ENCODE measurements at places on chromosomes 6 and 20.

DNA sequence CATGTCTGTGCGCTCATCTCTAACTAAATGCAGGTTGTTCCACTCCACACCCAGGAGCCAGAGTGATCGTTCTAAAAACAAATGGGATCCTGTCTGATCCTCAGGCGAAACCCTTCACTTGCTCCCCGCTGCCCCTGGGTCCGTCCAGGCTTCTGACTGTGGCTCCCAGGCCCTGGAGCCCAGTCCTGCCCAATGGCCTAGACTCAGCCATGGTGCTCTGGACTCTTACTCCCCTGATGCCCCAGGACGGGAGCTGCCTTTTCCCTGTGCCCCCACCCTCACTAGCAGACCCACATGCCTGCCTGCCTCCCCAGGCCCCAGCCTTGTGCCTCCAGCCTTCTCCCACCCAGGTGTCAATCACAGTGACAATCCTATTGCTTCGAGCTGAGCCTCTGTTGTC lies 256.7 kb downstream of the BMP7 start:
- DNase-seq, result no peak

GRCh38 chr6:127514773-127515227 lies 4.3 kb downstream of the MTCL3 start:
- DNase-seq, result peak; percentile 23

DNA sequence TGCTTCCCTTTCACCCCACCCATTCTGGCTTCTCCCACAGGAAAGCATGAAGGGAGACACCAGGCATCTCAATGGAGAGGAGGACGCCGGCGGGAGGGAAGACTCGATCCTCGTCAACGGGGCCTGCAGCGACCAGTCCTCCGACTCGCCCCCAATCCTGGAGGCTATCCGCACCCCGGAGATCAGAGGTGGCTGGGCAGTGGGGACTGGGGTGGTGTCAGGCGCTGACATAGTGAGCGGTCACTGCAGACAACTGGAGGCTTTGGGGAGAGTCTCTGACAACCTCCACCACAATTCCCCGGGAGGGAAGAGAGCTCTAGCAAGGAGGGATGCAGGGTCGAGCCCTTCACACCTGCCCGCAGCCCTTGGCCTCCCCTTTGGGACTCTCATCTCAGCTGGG lies 18.1 kb downstream of the DNMT3B start:
- DNase-seq, result no peak

DNA sequence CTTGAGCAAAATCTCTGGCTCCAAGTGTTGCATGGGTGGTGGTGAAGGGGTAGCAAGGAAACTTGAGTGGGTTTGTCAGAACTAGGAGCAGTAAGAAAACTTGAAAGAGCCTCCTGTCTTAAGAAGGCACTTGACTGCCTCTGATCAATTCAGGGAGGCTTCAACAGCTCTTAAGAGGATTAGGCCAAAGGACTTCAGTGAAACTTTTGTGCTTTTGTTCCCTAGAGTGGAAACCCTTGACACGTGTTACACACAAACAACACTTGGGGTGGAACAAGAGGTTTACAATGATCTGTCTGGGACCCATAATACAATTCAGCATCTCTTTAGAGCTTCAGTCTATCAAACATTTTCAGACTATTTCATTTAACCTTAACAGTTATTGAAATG lies 80.1 kb upstream of the ARMC2 start:
- DNase-seq, result no peak

DNA sequence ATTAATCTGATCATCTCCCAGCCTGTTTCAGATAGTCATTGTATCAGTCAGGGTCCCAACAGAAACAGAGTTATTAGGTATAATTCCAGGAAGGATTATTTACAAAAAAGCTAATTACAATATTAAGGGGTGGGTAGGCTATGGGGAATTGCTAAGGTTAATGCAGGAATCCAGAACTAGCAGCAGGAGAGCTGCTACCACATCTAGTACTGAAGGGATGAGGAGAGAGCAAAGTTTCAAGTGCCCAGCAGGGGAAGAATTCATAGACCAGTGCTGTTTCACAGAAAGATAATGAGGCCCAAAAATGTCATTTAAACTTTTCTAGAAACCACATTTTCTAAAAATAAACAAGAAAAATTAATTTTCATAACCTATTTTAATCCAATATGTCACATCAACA lies 284.2 kb downstream of the HACE1 start:
- no peak for DNase-seq

GRCh38 chr6:30913721-30914075 lies 340 bp upstream of the VARS2 start:
- peak; percentile 74 for DNase-seq

DNA sequence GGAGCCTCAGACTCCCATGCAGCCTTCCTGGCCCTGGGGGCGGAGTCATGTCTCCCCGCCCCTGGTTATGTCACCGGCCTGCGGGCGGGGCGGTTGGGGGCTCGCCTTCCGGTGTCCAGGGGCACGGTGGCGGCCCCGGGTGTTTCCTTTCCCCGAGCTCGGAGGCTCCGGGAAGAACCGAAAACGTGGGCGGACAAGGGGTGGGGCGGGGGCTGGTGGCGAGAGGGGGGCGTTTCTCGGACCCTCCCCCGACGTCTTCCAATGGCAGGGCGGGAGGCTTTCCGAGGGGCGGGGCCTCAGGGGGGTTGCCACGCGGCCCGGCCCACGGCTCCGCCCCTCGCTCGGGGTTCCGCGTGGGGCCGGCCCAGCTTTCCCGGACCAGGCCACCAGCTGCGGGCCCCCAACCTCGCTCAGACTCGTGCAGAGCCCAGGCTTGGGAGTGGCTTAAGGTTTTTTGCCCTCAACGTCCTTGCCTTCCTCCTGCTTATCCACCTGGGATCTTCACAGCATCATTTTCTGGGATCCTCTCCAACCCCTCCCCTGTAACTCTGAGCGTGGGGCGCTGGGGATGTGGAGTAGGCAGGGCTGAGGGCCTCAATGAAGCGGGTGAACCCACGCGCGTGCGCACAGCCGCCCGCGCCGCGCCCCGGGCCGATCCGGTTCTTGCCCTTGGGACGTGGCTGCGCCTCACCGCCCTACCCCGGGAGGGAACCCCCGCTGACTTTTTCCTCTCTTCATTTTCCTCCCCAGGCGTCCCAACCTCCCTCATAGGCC lies 2.1 kb upstream of the NRN1 start:
- peak; percentile 87 for DNase-seq

- no peak for DNase-seq
Measured at GRCh38 chr6:86723729-86724128, 213.6 kb upstream of the HTR1E start.

GRCh38 chr6:57182017-57182432 lies 9.9 kb downstream of the BAG2 start:
- DNase-seq, result no peak

DNA sequence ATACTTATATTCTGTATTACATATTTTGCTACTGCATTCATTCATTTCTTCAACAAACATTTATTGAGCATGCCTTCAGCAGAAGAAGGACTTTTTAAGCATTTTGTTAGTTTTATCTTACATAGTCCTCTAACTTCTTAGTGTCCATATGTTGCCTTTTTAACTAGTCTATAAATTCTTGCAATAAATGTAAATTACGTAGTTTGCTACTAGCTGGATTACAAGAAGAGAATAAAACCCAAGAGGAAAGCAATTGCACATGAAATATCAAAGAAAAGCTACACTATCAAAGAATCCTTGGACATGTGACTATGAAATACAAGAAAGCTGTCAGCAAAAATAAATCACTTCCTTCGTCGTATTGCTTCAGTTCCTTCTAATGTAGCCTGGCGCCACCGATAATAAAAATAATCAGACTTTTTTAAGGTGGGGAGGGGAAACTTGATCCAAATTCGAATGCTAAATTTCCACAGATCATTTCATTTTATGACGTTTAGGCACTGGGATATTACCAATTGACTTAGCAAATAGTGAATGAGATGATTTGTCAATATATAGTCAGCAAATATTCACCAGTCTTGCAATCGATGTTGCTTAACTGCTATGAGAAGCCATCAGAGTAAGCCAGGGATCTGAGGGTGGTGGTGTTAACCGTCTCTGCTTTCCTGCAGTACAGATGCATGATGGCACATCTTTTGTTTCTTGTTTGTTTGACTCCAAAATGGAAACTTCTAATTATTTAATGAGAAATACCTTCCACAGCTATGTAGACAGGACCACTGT lies 258.7 kb upstream of the EXOC2 start:
- no peak for DNase-seq

DNA sequence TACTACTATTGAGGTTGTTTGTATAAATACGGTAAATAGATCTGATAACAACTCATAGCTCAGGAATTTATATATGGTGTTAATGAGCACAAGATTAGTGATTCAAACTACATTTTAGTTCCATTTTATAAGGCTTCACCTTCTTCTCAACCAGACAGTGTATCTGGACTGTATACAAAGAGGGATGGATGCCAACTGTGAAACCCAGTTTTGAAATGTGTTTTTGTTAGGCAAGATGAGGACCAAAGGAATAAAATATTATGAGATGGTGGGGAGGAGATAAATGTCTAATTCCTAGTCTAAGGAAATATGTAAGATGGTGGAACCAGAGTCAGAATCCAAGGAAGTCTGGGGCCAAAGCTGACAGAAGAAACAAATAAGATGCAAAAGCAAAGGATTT lies 329.0 kb downstream of the GRIK2 start:
- DNase-seq, result no peak

- DNase-seq, result no peak
Measured at GRCh38 chr20:9590189-9590588, 75.8 kb downstream of the LAMP5 start.

DNA sequence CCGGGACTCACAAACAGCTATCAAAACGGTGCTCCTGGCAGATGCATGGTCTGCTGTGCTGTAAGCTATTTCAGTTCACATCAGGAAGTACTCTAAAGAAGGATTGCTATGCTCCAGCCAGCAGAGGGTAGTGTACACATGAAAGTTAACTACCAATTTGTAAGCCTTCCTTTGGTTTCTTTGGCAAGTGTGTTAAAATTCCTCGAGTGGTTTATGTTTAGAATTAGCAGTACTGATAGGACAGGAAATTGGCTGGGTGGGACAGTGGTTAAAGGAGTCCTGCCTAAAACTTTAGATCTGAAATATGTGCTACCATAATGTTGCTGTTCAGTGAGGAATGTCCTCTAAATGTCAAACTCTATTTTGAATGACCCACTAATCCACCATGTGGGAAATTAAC lies 47.4 kb downstream of the TRMT11 start:
- DNase-seq, result no peak

All from substantia nigra (tissue), 51 donors.